Kidney glomerular epithelial cell (primary cell): ENCODE measurements at places on chromosomes 2 and 18.

- DNase-seq, result no peak
Measured at GRCh38 chr2:232541195-232541960, 1.9 kb downstream of the CHRNG start.

- DNase-seq, result no peak
Measured at GRCh38 chr18:69616114-69616513, 215.4 kb downstream of the DOK6 start.

DNA sequence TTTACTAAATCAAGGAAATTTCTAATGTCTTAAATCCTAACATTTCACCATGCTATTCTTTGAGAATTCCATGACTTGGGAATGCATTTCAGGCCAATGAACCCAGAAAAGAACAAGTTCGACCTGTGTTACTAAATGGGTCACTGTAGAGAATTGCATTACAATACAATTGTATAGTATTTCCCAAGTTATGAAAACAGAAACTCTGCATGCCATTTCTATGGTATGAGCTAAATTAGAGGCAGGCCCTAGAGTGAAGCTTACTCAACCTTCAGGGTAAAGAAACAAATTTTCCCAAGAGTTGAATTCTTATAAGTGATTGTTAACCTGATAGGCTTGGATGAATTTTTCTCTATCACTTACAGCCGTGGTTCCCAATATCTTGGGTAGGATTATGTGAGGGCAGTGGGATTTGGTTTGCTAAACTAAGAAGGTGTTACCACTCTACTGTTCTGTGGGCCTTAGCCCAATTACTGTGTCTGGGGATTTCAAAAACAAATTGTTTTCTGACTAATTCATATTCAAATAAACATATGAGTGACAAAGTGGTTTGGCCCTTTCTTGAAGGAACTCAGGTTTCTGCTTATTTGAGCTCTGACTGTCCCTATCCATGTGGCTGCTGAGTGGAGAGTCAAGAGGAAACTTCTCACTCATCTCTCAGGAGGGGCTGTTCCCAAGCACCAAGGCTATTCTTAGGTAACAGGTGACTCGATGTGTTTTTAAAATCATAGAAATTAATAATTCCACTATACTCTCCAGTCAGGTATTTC is 11.2 kb upstream of the SERPINB7 start:
- DNase-seq, result no peak

GRCh38 chr18:64027931-64028695 is 58.2 kb downstream of the SERPINB8 start:
- DNase-seq, result no peak

- peak; percentile 11 for DNase-seq
Measured at GRCh38 chr2:64792995-64793639, 139.4 kb upstream of the SERTAD2 start.

GRCh38 chr2:48496849-48497248 is 33.1 kb upstream of the STON1 start:
- peak; percentile 58 for DNase-seq

GRCh38 chr2:233387667-233388528 is 33.6 kb downstream of the DGKD start:
- peak; percentile 77 for DNase-seq

DNA sequence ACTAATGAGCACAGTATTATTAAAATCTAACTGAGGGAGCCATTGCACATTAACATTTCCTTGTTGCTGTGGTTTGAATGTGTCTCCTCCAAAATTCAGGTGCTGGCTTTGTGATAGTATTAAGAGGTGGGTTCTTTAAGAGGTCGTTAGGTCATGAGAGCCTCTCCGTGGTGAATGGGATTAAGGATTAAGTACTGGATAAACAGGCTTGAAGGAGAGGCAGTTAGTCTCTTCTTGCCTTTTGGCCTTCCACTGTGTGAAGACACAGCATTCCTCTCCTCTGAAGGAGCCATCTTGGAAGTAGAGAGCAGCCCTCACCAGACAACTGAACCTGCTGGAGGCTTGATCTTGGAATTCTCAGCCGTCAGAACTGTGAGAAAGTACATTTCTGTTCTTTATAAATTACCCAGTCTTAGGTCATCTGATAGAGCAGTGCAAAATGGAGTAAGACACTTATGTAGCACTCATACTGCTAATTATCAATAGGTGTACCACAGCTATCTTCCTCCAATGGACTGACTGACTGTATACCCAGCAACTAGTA is 182.7 kb downstream of the MYO3B start:
- no peak for DNase-seq

- no peak for DNase-seq
Measured at GRCh38 chr2:121049131-121049530, 235.9 kb downstream of the TFCP2L1 start.

DNA sequence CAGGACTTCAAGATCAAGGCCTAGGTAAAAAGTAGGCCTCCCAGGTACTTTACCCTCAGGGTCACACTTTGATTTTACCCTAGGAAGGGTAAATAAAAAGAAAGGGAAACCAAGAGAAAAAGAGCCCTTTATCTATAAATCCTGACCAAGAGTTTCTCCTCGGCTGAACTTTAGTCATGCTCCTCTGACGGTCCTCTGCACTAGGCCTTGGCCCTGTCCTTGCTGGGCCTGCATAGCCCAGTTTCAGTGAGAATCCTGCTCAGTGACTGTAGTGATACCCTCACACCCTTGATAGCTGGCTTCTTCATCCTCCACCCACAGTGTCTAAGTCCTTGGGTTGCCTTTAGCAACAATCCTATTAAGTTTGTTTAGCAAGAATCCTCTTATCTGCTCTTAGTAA is 20.5 kb upstream of the ITSN2 start:
- no peak for DNase-seq

GRCh38 chr2:25981596-25982272 is 563 bp downstream of the KIF3C start:
- no peak for DNase-seq

DNA sequence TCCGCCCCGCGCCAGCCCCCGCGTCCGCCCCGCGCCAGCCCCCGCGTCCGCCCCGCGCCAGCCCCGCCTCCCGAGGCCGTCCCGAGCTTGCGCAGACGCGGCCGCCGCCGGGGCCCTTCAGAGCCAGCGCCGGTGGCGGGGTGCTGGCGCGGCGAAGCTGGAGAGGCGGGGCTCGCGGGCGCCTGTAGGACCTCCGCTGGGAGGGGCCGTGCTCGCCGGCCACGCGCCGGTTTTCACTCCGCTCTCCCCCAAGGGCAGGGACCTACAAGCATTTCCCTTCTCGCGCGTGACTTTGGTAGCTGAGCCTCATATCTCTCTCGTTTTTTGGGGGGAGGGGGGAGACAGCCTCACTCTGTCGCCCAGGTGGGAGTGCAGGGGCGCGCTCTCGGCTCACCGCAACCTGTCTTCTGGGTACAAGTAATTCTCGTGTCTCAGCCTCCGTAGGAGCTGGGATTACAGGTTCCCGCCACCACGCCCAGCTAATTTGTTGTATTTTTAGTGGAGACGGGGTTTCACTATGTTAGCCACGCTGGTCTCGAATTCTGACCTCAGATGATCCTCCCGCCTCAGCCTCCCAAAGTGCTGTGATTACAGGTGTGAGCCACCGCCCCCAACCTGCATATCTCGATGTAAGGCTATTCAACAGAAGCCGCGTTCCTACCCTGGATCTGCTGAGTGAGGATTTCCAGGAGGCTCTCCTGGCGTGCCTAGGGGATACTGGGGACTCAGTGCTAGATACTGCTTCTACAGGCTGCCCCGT is at the start of gene ZNF514:
Gene ZNF514 (minus strand): TSS at position 159 of the 760 bp plus-strand sequence. CDS start 6,595 bp downstream, outside the sequence.
- peak; percentile 12 for DNase-seq

GRCh38 chr2:119753930-119754321 is 5.8 kb upstream of the PTPN4 start:
- no peak for DNase-seq

GRCh38 chr18:50696929-50697328 is 122.9 kb downstream of the MRO start:
- no peak for DNase-seq

GRCh38 chr18:33495278-33495677 is 54.8 kb upstream of the CCDC178 start:
- peak; percentile 29 for DNase-seq

GRCh38 chr2:73700131-73700611 is 37.0 kb downstream of the TPRKB start:
- no peak for DNase-seq

DNA sequence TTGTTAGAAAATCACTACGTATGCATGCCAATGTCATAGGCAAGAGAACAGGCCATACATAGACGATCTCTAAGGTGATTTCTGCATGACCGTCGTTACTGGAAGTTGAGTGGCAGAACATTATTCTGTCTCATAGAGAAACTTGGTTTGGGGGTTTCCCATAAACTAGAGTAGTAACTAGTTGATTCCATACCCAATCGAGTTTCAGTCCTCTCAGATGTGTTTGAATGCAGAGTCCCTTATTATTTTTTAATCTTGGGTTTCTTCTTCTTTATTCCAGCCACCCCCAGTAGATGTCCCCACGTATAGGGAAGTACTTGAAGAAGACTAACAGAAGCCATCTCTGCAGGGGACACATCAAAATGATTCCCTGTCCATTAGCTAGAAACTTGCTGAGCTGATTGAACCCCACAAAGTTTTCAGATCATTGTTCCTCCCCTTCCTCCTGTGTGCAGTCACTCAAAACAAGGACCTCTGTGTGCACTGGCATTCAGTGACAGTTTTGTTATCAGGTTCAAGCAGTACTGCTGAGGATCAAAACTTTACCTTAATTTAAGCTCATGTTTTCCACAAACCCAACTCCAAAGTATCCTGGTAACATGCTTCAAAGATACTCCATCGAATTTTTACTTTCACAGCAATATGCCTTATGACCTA is 68.4 kb upstream of the CDCA7 start:
- no peak for DNase-seq
